ENCODE measurements at places on chromosomes 2 and 18.
A peak's percentile ranks its signal among the peaks of the same experiment; 100 is the strongest.

GRCh38 chr2:72198532-72199241 is 51.0 kb upstream of the CYP26B1 start:
- no peak for DNase-seq

DNA sequence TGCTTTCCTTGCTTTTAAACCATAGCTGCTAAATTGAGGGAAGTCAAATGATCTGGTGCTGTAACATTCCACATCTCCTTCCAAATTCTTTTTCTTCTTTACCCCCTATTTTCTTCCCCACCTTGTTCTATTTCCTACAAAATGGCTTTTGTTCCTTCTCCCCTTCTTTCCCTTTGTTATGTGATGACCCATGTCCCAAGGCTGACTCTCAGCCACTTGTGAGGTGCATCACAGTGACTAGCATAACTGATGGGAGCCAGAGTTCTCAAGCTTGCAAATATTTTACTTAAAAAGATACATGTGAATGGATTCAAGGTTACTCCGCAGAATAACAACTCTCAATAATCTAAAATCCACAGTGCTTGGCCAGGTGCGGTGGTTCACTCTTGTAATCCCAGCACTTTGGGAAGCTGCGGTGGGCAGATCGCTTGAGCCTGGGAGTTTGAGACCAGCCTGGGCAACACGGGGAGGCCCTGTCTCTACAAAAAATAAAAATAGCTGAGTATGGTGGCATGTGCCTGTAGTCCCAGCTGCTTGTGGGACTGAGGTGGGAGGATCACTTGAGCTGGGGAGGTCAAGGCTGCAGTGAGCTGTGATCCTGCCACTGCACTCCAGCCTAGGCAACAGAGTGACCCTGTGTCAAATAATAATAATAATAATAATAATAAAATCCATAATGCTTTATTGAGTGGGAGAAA is 100.1 kb upstream of the CERS6 start:
- DNase-seq = no peak

DNA sequence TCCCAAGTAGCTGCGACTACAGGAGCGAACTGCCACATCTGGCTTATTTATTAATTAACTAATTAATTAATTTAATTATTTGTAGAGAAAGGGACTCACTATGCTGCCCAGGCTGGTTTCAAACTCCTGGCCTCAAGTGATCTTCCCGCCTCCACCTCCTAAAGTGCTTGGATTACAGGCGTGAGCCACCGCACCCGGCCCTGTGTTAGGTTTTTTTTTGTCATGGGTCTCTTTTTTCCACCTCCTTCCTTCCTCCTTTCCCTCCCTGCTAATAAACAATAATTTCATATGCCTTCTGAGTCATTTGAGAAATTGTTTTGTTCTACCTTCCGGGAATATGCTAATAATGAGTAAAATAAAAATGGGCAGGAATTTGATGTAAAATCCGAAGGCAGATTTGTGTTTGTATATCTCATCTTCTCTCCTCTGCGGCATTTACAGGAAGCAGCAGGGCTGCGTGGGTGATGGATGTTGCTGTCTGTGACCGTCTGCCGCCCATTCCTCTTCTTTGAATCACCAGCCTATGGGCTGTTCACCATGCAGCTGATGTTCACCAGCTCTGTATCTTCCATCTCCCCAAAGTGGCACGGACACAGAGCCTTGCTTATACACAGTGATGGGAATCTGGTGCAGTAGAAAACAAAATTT is 89.9 kb downstream of the ACSL3 start:
- DNase-seq = no peak

GRCh38 chr18:37764541-37765288 is 199.1 kb upstream of the CELF4 start:
- DNase-seq = no peak

- DNase-seq = no peak
These were observed 75.3 kb downstream of the BABAM2 start for GRCh38 chr2:27965841-27966240.

GRCh38 chr18:2312440-2312839 is 258.9 kb downstream of the METTL4 start:
- no peak for DNase-seq

- no peak for DNase-seq
These were observed 26.8 kb downstream of the SULT1C2 start for GRCh38 chr2:108315444-108315934.

DNA sequence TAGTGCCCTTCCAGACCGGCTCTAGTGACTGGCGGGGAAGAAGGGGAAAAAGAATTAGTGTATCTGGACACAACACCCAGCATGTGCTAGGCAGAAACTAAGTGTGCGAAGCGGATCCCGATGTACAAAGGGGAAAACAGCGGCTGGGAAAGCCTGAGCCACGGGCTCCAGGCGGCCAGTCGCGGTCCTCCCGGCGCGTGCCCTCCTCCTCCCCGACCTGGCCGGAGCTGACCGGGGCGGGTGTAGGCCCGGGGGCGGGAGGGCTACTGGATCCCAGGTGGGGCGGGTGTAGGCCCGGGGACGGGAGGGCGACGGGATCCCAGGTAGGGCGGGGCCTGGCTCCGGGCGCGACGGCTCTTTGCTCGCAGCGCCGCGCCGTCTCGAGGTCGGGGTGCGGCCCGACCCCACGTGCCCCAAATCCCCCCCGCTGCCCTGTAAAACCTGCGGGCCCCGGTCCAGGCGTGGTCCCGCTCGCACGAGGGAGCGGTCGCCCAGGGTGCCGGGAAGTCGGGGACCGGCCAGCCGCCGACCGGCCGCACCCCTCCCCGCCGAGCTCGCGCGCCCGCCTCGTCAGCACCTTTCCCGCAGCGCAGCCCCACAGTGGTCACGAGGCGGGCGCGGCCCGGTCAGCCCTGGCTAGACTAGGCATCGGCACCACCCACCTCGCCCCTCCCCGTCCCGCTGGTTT is 48.8 kb downstream of the C2orf42 start:
- peak; percentile 90 for DNase-seq

DNA sequence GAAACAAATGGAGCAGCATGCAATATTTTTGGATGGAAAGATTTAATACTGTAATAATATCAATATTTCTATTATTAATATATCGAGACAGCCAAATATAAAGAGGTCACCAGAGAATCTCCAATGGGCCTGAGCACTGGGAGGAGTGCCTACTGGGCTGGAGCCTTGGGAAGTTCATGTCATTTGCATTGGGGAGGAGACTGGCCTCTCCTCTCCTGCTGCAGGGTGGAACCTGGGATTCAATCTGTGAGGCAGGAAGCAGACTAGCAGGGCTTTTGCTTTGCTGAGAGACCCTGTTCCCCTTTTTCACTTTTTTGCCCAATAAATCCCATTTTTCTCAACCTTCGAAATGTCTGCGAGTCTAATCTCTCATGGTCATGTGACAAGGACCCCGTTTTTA is 390.6 kb upstream of the CYRIA start:
- DNase-seq = no peak

DNA sequence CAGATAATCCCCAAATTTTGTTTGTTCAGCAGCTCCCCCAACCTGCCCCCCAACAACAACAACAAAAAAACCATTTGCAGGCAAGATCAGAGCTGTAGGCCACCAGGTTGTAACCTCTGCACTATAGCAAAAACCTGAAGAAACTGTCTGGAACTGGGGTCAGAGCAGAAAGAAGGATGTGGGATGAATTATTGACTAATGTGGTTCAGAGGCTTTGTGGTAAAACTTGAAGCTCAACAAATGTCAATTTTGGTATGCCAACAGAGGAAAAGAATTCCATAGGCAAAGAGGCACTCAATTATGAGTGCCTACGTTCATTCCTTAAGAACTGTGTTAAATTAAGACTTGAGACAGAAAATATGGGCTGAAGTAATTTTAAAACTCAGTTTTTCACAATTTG is 255.1 kb downstream of the STK39 start:
- DNase-seq = no peak

GRCh38 chr18:42675810-42676209 is 439.7 kb downstream of the RIT2 start:
- no peak for DNase-seq

DNA sequence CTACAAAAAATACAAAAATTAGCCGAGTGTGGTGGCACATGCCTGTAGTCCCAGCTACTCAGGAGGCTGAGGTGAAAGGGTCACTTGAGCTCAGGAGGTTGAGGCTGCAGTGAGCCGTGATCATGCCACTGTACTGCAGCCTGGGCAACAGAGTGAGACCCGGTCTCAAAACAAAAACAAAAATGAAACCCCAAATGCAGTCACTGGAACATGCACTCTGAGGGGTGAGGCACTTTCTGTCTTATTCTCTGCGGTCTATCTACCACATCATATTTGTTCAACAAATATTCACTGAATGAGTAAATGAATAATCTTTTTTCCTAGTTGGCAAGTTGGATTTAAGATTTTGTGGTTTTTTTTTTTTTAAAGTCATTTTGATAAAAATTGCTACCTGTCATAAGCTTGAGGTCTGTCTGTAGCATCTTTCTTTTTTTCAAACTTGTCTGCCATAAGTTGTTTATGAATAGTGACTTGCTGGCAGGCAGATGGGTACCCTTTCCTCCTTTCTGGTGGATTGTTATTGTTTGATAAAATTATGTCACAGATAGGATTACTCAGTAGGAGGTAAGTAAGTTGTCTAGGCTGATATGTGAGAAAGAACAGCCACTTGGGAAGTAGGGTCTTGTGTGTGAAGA is 11.8 kb downstream of the CHRNA1 start:
- no peak for DNase-seq

GRCh38 chr2:86053166-86053565 is 52.5 kb downstream of the POLR1A start:
- no peak for DNase-seq

GRCh38 chr2:46814160-46814961 is 101.2 kb downstream of the MCFD2 start:
- no peak for DNase-seq

- DNase-seq = no peak
These were observed 56.0 kb downstream of the ABCA12 start for GRCh38 chr2:215082446-215082845.

DNA sequence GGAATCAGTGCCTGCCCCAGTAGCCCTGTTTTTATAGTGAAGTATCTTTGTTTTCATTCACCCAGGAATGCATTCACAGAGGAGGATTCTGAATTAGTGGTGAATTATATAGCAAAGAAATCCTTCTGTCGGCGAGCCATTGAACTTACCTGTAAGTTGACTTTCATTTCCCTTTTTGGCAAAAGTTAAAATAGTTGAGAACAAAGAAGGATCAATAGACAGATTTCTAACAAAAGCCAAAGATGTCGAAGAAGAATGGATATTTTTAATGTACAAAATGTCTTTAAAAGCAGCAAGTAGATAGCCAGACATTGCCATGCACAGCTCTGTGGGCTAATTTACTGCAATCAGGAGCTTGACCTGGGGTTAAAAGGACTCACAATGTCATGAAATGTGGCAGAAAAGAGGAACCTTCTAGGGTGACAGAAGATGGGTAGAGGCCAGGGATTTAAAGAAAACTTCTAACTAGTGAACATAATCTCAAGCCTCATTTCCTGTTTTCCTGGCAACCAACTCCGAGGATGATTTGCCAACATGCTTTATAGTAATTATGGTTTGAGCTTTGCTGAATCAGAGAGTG is 53.8 kb upstream of the TMEM87B start:
- DNase-seq = no peak

DNA sequence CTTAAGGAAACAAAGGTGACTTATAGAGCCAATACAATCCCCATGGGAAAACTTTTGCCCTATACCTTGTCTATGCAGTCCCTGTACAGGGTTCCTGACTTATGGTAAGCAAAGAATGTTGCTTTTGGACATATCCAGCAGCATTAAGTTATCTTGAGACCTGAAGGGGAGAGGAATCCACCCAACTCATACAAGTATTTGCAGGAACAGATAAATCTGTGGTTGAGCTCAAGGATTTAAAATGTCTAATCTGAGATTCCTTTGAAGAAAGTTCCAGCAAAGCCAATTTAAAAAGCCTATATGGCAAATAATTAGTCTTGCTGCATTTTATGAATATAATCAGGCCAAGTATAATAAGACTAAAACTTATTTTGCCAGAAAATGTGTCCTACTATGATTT is 739.5 kb upstream of the CDH2 start:
- no peak for DNase-seq

DNA sequence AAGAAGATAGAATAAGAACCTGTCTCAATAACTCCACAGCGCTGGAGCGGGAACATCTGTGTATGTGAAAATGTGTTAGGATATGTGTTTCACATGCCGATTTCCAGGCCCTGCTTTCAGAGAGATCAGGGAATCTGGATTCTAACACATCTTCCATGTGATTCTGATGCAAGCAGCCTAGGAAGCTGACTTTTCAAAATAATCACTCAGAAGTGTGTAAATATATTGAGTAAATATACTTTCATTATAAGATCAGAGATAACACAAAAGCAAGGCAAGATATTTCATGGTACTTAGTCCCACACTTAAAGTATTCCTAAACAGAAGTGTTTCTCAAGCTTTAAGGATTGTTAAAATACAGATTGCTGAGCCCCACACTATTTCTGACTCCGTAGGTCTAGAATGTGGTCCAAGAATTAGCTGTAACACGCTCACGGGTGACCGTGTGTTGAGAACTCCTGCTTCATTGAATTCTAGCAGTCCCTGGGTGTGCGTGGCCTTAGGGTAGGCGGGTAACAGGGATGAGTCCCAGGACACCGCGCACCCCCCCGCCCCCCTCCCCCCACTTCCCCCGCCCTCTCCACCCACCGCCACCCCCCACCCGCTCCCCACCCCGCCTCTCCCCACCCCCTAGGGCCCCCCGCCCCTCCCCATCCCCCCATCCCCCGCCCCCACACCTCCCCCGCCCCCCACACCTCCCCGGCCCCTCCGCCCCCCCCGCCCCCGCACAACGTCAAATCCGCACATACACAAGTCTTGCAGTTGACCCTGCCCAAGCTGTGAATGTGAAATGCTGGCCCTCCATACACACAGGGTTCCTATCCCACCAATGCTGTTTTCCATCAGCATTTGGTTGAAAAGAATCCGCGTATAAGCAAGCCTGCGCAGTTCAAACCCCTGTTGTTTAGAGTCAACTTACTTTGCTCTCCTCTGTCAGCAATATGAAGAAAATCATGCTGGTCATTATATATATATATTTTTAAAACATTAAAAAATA is 94.2 kb upstream of the SLC39A10 start:
- DNase-seq = peak; percentile 54

- no peak for DNase-seq
These were observed 31.0 kb upstream of the KCNF1 start for GRCh38 chr2:10880586-10881321.

GRCh38 chr18:10726198-10727068 is 200.6 kb downstream of the NAPG start:
- DNase-seq = peak; percentile 32

DNA sequence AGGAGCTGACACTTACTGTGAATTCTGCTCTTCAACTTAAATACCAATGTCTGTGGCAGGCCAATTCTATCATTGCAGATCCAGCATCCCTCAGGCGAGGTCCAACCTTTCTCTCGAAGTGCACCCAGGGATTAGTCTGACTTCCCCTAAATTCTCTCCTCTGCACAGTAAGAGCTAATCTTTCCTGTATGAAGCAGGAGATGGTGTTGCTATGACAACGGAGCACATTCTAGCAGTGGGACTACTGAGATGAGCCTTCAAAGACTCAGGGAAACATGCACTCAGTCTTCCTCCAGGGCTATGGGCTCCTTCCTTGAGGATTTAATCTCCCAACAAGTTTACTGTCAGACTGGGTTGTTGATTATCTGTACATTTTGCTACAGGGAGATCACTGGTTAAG is 176.3 kb downstream of the NOL4 start:
- DNase-seq = no peak

Data from H7 (cell line).